ENCODE measurements at places on chromosomes 16 and 17.

DNA sequence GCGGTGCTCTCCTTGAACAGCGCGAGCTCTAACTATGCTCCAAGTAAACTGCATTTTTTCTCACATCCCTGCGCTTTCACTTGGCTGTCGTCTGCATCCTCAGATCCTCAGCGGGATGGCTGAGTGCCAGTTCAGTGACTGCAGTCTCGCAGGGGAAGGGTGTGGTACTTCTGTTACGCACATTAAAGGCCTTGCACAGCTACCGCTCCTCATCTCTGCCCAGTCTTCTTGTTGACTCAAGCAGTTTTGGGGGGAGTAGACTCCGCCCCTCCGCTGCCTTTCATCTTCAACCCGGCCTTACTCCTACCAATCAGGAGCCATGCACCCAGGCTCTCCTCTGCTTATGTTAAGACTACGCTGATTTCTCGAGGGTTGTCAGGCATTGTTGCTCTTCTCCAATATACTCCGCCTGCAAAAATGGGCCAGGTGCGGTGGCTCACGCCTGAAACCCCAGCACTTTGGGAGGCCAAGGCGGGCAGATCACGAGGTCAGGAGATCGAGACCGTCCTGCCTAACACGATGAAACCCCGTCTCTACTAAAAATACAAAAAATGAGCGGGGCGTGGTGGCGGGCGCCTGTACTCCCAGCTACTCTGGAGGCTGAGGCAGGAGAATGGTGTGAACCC lies 10.0 kb downstream of the ATP5PD start:
- peak; percentile 80 for DNase-seq

- DNase-seq = no peak
Measured at GRCh38 chr16:14236401-14236800, 165.3 kb downstream of the MRTFB start.

DNA sequence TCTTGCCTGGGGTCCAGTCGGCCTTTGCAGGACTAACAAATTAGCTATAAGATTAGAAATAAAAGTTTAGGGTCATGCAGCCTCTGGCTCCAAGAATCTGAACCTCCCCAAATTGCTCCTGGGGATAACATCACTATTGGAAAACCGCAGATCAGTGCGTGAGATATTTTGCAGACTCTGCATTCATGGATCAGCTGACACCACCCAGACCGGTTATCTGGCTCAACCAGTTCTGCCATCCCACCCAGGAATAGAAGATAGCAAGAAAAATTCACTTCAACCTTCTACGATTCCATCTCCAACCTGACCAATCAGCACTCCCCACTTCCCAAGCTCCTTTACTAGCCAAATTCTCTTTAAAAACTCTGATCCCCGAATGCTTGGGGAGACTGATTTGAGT lies 4.3 kb upstream of the PGS1 start:
- DNase-seq = no peak

DNA sequence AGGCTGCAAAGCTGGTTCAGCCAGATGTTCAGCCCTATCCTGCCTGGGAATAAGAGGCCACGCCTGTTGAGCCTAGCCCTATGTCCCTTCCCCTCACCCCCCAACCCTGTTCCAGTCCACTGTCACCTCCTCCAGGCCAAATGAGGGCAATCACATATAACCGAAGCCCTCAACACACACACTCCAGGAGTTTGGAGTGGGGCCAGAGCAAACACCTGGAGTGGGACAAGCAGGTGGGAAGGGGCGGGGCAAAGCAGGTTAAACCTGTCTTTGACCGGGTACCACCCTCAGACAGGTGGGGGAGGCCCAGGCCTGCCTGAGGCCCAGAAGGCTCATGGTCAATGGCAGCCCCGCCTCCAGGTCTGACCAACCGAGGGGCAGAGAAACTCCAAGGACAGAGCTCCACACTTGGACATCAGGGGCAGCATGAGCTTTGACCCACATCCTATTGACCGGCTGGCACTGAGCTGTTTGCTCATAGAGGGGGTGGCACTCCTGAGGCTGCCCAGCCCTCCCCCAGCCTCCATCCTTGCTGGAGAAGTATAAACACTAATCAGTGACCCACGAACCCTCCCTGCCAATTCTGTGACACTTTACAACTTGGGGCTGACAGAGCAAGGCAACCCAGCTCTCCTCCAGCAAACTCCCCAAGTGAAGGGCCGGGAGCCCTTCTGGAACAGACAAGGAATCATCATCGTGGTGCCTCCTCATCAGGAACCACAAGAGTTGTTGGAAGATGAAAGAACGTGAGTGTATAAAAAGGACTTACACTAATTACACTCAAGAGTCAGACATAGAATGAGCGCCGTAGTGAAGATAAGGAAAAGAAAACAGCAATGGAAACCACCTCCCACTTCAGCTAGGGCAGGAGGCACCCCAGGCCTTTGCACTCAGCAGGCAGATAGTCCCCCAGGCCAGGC lies 1.5 kb downstream of the ESRP2 start:
- no peak for DNase-seq

DNA sequence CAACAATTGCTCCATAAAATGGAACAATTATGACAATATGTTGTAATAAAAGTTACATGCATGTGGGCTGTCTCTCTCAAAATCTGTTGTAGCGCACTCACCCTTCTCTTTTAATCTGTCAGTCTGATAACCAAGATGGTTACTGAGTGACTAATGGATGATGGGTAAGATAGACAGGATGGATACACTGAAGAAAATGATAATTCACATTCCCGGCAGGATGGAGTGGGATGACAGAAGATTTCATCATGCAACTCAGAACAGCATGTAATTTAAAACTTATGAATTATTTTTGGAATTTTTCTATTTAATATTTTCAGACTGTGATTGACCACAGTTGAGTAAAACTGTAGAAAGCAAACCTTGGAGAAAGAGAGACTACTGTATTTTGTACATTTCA lies 30.5 kb downstream of the CDH13 start:
- no peak for DNase-seq

GRCh38 chr17:40329839-40330794 lies 21.1 kb downstream of the RARA start:
- DNase-seq = peak; percentile 35

GRCh38 chr17:35519439-35519838 lies 18.0 kb downstream of the SLFN12L start:
- no peak for DNase-seq

GRCh38 chr17:33396818-33397217 lies 103.7 kb upstream of the ASIC2 start:
- DNase-seq = no peak

DNA sequence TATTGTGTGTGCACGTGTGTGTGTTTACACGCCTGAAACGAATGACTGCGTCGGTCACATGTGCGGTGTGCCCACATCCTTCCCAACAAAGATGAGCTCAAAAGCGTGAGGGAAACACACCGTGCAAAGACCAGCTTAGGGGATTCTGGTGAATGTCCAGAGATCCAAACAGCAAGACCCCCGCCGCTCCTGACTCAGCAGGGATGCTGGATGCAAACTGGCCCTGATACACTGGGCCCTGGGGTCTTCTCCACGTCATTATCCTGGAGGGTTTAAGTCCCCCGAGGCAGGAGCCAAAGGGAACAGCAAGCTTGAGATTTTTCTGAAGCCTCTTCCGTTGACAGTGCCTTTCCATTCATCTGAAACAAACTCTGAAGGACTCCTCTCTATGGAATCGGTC lies 59.2 kb downstream of the TBC1D16 start:
- no peak for DNase-seq

DNA sequence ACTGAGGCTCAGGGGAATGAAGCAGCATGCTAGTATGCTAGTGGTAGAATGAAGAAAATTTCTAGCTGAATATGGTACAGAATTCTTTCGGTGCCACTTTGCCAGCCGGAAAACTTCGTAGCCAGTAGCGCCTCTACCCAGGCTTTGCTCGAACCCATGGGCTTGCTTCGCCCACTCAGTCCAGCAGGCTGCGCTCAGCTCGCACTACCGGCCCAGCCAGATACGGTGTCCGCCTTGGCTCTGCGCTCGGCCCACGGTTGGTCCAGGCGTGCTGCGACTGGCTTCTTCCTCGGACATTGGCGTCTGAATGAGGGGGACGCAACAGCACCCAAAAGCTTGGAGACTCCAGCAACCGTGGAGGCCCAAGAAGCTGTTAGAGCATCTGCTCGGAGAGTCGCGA lies 372.5 kb upstream of the CDH8 start:
- no peak for DNase-seq

DNA sequence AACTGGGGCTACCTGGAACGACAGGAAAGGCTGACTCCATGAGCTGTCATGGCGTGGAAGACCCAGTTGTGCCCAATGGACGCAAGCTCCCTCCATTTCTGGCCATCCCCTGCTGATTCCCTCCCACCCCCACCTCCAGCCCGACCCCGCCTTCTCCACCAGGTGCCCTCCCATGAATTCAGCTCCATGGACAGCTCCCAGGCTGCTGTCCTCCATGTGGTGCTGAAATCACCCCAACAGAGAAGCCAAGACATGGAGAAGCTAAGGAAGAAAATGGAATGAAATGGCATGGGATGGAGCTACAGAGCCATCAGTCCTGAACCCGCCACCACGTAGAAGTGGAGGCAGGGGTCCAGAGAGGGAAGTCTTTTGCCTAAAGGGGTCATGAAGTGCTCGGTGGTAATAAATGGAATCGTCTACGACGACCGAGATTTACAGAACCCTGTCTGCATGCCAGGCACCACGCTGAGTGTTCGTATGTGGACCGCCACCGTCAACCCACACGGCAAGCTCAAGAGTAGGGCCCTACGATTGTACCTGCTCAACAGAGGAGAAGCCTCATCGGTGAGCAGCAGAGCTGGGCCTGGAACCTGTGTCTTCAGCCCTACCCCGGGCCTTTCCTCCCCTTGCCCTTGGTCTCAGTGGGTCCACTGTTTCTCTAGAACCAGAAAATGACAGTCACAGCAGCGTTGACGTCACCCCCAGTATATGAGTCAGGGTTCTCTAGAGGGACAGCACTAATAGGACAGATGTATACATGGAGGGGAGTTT lies 9.3 kb upstream of the ZC3H18 start:
- no peak for DNase-seq

- DNase-seq = no peak
Measured at GRCh38 chr16:3158026-3158509, 23.2 kb downstream of the ZNF213 start.

DNA sequence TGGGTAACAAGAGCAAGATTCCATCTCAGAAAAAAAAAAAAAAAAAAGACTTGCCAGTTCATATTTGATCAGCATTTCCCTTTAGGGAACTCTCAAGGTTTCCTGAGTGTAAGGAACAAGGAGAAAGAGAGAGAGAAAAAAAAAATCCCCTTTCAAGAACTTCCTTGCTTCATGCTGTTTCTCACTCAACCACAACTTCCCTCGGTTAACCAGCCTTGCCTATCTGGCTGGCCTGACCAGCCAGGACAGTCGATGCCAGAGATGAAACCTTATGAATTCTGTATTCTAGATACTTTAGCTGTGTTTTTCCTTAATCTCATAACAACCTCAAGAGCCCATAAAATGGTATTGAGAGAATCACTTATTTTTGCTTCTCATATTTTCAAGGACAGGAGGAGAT lies 2.6 kb upstream of the N4BP1 start:
- no peak for DNase-seq

GRCh38 chr17:28550858-28551257 lies 1.6 kb downstream of the UNC119 start:
- DNase-seq = no peak

DNA sequence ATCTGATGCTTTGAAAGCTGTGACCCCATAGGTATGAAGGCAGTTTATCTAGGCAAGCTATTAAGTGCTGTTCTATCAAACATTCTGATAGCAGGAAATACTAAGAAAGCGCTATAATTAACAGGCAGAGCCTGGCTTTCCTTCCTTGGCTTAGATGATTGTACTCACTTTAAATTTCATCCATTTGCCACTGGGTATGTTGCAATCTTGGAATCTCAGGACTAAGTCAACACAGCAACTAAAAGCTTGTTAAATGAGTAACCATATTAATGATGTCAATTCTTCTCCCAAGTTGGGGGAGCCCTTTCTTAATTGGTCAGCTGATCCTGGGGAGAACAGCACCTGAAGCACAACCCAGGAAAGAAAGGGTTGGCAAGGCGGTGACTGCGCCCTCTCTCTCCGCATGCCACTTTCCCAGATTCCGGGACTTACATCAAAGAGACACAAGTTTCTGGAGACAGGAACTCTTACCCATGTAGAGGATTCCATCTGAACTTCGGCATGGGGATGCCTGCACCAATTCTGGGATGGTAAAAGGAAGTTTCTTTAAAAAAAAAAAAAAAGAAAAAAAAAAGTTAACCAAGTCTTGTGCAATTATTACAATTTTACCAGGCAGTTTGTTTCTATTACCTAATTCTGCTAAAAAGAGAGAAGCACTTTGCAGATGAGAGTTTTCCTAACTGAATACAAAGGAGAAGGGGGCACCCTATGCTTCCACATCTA lies 54.4 kb upstream of the ICAM2 start:
- no peak for DNase-seq

DNA sequence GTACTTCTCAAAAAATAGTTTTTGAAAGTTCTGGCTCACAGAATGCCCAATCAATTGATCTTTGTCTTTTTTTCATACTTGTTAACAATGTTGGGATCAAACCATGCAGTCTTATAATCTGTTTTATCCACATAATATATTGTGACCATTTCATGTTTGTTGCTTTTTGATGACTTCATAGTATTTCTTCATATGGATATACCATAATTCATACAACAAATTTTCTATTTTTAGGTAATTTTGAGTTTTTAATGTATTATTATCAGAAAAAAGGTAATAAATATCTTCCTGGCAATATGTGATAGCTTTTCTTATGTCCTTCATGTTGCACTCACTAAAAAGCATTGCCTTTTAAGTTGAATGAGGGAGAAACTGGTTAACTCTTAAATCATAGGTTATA lies 44.8 kb downstream of the TBC1D26 start:
- no peak for DNase-seq

GRCh38 chr16:66477028-66477515 lies 50.0 kb downstream of the BEAN1 start:
- DNase-seq = no peak

- no peak for DNase-seq
Measured at GRCh38 chr16:30131869-30132475, 9.0 kb upstream of the MAPK3 start.

DNA sequence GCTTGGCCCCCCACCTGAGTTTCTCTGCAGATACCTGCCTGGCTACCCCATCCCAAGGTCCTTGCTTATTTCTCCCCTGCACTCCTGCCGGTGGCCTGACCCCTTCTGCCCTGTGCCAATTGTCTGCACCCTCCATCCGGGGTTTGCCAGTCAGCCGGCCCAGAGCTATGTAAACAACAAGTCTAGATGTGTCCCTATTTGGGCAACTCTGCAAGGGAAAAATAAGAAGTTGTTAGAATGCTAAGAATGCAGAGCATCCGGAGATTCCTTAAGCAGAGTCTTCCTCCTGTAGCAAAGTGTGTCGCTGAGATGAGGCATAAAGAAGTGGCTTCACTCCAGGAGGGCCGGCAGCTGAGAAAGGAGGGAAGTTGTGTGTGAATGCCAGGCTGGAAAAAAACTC lies 46.6 kb downstream of the RGS9 start:
- no peak for DNase-seq

GRCh38 chr17:74045608-74046280 lies 157.7 kb upstream of the RPL38 start:
- DNase-seq = no peak

- no peak for DNase-seq
Measured at GRCh38 chr16:67016143-67016542, 12.8 kb upstream of the CBFB start.

- DNase-seq = no peak
Measured at GRCh38 chr16:87954361-87954760, 3.1 kb downstream of the BANP start.

All from activated naive CD8-positive, alpha-beta T cell treated with anti-CD3 and anti-CD28 coated beads for 36 hours (primary cell).